Stimulated activated memory B cell treated with anti-CD40 and anti-IgM and Interleukin-4, amounts not matched to agents 10 μg/mL and 1 μg/mL and 100 μg/mL, for 72 hours (primary cell): ENCODE measurements at places on chromosomes 12 and 14.

DNA sequence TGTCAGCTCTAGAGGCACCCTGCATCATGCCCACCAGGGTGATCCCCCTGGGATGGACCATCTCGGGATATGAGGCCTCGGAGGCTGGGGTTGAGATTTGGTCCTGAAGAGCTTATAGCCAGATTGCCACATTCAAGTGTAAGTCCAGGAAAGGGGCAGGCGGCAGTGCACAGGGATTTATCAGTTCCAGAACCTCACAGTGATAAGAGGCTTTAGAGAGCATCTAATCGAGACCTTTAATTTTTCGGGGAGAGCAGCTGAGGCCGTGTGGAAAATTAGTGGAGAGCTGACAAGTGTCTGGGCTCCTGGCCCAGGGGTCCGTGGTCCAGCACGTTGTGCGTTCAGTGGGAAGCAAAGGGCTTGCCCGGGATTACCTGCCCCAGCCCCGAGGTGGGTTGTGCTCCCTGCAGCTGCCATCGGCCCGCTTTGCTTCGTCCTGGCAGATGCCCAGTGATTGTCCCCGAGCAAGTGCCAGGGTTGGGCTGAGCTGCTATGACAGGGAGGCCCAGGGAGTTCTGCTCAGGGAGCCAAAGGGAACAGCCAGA is 52.1 kb downstream of the C14orf132 start:
- no peak for ATAC-seq

GRCh38 chr14:87251011-87251410 is 742.0 kb downstream of the GALC start:
- ATAC-seq, result no peak

GRCh38 chr12:642633-643474 is 20.4 kb downstream of the NINJ2 start:
- ATAC-seq, result peak; percentile 89

DNA sequence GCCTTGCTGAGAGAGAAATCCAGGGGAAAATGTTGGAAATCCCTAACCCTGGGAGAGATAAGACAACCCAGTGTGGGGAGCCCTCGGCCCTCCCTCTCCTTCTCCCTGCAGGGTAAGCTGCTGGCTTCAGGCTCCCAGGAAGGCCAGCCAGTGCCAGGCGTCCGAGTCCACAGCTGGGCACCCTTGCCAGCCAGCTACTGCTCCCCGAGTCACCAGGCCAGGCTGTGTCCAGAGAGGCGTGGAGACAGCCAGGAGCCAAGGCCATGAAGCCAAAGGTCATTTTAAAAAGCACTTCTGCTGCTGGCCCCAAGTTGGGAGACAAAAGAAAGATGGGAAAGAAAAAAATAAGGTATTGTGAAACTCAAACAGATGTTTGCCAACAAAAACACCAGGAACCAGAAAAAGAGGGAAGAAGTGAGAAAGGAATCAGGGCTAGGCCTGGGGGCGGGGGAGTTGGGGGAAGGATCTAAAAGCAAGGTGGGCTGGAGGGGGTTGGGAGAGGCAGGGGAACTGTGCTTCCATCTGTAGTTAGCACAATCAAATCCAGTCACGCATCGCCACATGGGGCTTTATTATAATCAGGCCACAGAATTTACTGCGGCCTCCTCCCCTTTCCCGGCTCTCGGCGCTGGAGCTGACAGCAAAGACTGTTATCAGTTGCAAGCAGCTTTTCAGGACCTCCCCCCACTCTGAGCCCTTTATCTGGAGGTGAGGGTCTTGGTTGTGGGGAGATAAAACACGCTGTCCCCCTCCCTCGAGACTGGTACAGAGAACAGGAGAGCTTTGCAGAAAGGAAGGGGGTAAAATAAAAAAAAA is 33.5 kb downstream of the RBM19 start:
- ATAC-seq, result no peak

- no peak for ATAC-seq
These were observed 50.9 kb upstream of the BCL7A start for GRCh38 chr12:121970581-121971300.
